Neural crest cell (in vitro differentiated cells): ENCODE measurements at places on chromosomes 7 and 10.

DNA sequence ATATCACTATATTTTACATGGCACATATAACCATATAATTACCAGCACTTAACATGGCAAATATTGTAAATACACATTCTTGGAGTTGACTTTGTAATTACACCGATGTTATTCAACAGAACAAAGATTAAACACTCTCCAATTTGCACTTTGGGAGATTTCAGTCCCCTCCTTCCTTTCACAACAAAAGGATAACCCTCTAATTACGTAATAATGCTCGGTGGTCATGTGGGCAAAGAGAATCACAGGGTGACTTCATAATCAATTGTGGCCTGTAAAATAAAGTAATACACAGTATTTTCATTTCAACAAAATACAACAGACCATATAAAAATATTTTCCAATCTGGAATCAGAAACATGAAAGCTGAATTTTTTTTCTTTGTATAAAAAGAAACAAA, 73.2 kb downstream of the RHOBTB1 start:
- no peak for DNase-seq

GRCh38 chr10:6195376-6195775, 7.4 kb upstream of the PFKFB3 start:
- DNase-seq = no peak

DNA sequence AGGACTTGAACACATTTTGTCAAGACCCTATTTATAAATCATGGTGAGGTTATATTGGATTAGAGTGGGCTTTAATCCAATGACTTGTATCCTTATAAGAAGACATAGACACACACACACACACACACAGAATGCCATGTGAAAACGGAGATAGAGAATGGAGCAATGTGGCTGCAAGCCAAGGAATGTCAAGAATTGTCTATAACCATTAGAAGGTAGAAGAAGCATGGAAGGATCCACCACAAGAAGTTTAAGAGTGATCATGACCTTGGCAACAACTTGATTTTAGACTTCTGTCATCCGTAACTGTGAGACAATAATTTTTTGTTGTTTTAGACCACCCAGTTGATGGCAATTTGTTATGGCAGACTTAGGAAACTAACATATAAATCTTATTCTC, 514.2 kb downstream of the TFEC start:
- DNase-seq = no peak

- no peak for DNase-seq
Measured at GRCh38 chr7:4045975-4046374, 636.1 kb upstream of the FOXK1 start.

GRCh38 chr10:80579181-80579763, 41.6 kb downstream of the SH2D4B start:
- no peak for DNase-seq

GRCh38 chr7:88347090-88347489, 40.4 kb upstream of the STEAP4 start:
- DNase-seq = no peak

DNA sequence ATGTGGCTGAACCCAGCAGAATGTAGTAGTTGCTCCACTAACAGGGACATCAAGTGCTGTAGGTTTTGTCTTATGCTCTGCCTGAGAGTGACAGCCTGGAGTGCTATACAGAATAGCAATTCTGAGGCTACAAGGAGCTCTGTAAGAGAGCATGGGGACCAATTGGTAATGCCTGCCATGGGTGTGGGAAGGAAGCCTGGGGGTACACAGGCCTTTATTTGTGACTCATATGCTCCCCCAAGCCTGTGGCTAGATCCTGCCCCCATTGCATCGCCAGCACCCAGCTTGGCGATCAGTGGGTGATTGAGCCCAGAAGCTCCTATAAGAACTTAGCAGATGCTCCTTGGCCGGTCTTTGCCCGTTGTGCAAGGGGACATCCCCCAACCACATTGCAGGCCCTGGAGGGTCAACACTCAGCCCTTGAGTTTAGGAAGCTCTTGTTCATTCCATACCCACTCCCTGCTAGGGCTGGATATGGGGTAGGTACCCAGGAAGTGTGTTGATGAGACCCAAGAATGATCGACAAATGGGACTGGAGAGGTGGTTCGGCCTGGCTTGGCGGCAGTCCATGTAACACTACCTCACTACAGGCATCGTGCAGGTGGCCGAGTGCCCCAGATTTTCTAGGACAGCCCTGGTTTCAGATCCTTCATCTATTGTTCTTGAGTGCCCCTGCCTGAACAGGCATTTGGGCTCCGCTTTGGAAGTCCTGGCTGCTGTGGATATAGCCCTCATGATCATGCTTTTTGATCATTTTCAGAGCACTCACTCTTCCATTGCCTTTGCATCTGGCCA, 37.7 kb downstream of the ZMIZ1 start:
- no peak for DNase-seq

DNA sequence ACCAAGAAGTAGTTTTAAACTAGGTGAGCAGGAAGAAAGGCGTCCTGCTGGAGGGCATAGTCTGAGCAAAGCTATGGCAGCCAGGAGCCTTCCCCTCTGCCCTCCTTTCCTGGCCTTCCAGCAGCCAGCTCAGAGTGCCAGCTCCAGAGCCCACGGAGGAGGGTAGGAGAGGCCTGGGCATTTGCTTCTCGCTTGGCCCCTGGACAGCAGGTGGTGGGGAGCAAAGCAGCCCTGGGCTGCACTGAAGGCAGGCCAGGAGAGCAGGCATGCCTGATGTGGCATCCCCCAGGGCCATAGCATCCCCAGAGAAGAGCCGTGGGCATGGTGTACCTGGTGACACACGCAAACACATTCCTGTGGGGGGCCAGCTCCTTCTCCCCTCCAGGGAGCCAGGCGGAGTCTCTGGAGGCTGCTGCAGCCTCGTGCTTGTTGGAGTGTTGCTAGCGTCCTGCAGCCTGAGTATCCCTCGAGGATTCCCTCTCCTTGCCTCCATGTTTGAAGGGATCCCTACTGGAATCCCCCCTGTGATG, 43.9 kb downstream of the CDH23 start:
- no peak for DNase-seq

DNA sequence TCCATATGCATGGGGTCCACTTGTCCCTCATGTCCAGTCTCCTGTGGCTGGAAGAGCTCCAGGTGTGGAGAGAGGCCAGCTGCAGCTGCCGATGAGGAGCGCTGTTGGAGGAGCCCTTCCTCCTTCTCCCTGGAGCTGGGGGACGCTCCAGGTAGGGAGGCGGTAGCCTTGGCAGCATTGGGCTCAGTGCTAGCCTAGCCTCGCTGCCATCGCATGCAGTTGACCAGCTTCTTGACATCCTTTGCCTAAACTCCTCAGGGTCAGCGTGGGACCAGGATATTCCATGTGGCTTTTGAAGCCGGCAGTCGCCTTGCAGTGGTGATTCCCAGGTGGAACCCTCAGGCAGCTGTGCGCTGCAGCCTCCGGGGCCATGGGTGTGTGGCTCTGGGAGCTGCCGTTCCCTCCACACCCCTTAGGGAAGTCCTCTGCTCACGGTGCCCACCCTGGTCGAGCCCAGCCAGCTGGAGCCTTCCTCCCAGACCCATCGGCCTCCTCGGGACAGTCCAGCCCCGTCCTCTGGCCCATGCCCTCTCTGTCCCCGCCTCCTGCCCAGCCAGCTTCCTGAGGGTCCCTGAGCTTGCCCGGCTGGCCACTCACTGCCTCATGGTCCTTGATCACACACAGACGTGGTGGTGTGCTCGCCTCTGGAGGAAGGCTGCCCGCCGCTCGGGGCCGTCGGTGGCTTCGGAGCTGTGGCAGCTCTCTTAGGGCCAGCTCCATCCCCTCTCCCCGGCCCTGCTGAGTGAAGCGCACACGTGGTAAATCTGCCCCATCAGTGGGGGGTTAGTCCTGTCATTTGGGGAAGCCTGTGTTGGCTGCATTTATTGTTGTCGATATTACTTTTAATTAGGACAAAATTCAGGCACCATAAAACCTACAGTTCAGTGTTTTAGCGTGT, 21.2 kb downstream of the INPP5A start:
- DNase-seq = no peak

DNA sequence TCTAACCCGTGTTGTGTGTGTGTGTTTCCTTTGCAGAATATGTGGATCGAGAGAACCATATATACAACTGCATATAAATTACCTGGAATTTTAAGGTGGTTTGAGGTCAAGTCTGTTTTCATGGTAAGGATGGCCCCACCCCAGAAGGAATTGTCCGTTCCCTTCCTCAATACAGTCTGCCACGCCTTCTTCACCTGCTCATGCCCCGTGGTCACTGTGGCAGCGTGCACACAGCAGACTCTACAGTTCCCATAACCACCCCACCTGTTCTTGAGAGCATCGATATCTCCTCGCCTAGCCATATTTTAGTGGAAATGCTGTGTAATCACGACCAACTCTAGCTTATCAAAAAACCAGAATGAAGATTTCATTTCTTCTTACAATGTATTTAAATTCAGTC, 134.0 kb upstream of the NPS start:
- DNase-seq = no peak

DNA sequence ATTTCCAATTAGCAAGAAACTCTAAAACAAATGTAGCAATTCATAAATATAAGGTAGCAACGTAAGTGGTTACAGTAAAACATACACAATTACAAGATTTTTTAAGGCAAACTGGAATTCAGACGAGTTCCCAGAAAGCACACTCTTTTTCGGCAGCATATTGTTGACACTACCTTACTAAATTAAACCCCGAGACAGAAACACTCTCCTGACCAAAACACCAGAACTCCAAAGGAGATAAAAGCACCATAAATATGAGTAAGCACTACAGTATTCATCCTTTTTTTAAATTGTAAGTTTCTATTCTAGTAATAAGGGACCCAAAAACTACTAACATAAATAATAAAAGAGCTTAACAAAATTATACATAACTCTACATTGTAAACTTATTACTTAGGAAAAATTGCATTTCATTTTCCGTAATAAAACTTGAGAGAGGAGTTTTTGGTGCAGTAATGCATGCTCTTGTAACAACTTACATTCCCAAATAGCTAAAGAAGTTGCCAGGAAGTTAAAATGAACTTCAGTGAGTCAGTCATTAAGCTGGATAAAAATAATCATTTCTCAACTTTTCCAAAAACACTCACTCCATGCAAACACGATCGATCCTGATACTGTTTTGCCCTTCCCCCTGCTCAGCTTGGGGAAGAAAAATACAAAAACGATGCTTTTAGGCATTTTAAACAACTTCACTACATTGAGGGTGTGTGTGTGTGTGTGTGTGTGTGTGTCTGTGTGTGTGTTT, 2.0 kb downstream of the PIP4K2A start:
- no peak for DNase-seq
